ENCODE measurements at places on chromosomes 16 and 17. TPM values are rescaled to one million over a fixed set of nuclear protein-coding genes. Genes with fewer than 3 reads are reported as not detected.

DNA sequence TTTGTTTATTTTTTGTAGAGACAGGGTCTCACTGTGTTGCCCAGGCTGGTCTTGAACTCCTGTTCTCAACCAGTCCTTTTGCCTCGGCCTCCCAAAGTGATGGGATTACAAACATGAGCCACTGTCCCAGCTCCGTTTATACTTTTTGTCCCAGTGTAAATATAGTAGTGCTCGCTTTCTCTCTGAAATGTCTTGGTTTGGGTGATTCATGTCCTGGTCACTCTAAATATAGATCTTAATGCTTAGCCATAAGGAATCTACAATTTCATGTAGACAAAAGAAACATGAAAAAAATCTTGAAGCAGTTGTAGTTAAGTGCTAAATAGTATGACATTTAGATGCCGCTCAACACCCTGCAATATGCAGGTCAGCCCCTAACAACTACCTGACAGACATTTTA lies 126.9 kb downstream of the KATNIP start:
- no peak for DNase-seq

DNA sequence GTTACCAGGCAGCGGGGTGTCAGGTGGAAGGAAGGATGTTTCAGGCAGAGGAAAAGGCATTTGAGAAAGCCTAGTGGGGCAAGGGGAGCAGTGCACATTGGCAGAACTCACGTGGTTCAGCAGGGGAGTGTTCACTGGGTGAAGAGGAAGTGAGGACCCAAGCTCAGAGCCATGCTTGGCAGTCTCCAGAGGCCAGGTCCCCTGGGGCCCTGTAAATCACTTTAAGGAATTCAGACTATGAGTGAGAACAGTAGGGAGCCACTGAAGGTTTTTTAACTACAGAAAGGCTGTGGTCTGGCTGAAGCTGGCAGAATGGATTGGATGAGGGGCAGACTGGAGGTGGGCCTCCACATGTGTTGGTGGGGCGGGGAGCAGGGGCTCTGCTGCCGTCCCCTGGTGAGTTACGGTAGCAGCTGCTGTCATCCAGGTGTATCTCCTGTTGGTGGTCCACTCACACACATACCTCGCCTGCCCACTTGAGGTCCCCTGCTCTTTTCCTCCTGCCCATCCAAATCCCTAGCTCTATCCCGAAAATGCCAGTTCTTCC lies 5.1 kb downstream of the CLEC16A start:
- DNase-seq: no peak

GRCh38 chr17:75109046-75109406 lies 743 bp upstream of the ARMC7 start:
- DNase-seq: no peak

- no peak for DNase-seq
Measured at GRCh38 chr17:7570351-7570750, 8.6 kb downstream of the SENP3 start.

DNA sequence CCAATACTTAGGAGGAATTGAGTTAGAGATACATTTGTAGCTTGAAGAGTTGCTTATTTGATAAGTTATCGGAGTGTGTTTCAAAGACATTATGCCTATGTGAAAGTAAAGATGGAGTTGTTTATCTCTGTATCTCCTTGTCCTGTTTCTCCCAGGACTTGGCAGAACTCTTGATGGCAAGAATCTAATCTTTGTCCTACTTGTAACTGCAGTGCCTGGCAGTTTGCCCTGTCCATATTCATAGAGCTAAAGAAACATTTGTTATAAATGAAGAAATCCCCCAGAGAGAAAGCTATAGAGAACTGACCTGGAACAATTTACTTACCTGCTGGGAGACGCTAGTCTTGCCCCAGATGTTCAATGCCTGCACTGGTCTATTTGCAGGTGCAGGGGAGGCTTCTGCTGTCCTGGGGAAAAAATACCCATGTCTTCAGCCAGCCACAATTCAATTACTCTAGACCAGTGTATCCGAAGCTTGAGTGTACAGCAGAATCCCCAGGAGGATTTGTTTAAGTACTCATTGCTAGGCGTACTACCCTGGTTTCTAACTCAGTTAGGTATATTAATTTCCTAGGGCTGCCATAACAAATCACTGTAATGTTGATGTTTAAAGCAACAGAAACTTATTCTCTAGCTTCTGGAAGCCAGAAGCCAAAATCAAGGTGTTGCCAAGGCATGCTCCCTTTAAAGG lies 410.0 kb upstream of the HSBP1 start:
- no peak for DNase-seq

DNA sequence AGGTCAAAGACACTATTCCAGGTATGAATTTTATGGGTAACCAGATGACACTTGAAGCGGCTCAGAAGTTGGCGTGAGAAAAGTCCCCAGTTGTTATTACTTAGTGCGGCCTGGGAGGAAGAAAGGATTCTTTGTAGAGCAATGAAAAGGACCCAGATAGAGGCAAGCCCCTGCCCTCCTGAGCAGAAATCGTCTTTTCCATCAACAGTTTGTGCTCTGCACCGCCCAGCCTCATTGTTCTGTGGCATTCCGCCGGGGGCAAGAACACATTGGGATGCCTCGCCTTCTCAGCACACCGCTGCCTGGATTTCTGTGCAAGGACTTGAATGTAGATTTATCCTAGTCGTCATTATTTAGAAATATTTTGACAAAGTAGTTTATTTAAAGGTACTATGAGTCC lies 32.7 kb upstream of the CRHR1 start:
- no peak for DNase-seq

DNA sequence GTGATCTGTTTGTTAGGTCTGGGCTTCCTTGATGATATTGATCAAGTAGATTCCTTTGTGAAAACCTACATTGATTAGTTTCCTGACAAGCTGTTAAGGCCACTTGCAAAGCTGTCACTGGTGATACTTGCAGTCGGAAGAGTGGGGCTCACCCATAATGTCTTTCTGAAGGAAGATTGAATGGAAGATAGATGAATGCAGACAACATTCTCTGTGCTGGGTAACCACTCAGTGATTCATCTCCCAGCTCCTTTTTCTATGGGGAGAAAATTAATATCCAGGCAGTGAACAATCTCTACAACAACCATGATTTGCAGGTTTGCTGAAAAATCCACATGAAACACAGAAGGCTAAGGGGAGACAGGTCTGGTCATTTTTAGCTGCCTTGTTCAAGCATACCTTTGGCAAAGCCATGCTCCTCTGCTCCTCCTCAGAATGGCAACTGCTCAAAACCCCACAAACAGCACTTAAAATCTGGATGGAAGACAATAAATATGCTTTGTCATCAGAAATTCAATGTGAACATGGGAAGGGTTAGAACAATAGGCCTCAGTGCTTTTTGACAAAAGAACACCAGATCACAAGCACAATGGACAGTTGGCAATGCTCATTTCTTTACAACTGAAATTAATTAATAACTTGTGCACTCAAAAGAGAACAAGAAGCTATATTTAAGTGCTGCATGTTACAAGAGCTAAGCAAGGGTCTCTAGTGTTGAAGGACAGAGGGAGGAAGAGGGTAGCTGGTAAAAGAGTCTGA lies 495.4 kb downstream of the TOX3 start:
- no peak for DNase-seq

DNA sequence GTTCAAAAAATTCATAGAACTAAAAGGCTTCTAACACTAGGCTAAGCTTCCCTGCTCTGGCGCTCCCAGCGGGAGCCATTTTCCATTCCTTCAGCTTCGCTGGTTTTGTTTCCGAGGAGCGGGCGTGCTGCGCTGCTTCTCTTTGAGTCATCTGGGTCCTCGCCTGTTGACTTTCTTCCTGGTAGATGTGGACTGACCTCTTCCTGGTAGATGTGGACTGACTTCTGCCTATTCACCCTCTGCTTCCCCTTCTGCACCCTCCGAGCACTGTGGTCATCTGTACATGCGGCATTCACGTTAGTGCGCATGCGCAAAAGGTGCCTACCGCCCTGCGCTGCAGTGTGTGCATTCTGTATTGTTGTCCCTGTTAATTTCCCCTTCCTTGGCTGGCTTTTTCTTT lies 40.8 kb upstream of the SEC14L1 start:
- no peak for DNase-seq

DNA sequence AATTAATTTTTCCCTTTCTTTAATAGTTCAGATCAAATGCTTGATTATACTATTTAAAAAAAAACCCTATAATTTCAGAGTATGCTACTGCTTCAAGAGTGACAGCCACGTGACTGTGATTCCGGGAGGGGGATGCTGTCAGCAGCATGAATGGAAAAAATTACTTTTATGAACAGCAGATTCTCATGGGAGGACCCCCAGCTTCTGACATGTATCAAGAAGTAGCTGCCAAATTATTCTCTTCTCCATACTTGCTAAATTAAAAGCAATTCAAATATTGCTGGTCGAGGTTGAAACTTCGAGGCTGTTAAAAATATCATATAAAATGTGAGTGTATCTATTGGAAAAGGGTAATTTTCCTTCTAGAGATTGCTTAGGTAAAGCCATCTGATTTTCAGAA lies 95.0 kb downstream of the HS3ST4 start:
- DNase-seq: no peak

DNA sequence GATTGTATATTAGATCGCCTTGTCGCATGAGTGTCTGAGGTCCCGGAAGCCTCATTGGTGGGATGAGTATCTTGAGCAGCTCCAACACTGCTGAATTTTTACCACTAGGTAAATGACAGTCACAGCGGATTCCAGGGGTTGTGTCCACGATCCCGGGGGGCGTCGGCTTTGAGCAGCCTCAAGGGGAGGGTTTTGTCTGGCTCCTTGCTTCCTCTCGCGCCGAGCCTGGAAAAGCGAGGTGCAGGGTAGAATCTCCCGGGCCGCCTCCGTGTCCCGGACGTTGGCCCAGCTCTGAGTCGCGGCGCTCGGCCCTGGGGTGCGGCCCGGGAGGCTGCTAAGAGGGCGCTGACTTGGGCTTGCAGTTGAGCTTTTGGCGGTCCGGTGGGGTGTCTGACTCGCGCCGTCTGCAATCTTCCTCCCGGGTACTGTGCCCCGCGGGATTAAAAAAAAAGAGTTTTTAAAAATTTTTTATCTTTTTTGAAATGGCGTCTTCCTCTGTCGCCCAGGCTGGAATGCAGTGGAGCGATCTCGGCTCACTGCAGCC lies 4.5 kb downstream of the OR1F1 start:
- no peak for DNase-seq

DNA sequence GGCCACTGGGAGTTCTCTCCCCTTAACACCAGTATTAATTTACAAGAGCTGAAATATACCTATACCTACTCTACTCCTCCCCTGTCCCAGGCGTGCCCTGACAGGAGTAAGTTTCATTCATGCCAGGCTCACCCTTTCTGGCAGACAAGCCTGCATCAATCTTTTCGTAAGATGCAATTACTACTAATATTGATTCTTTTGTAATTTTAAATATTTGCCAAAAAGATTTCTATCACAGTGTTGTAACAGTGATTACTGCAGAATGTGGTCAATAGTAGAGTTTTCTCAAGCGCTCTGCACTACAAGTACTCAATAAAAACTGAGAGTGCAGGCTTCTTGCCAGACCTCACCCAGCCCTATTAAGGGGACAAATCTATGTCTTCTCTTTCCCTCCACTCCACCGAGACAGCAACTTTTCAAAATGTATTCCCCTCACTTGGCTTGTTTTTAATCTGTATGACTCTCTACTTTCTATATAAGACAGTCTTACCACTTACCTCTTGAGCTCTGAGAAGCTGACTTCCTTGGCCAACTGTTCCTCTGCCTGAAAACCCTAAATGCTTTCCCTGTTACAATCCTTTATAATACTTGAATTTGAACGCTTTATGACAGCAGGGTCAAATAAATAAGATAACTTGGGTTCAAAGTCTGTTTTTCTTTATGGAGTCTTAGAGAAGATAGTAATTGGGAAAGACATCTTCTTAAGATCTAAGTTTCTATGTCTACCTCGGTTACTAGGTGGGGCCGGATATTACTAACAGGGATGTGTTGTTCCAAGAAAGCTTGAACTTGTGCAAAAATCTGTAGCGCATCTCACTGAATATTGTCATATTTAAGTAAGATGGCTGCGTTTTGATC lies at the start of gene TMIGD1:
TMIGD1 (minus strand) TSS at position 555 of the 858 bp plus-strand sequence. CDS start 1,924 bp downstream, outside the sequence.
- no peak for DNase-seq

DNA sequence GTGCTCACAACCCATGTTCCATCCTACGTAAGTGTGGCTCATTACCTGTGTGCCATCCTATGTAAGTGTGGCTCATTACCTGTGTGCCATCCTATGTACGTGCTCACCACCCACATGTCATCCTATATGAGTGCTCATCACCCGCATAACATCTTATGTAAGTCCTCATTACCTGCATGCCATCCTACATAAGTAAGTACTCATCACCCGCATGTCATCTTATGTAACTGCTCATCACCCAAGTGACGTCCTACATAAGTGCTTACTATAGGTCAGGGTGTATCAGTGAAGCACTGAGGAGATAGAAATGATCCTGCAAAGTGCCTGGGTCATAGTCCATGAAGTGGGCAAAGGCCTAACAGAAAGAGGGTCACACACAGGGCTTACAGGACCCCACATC lies 93.1 kb downstream of the AXIN2 start:
- no peak for DNase-seq

GRCh38 chr16:19680881-19681340 lies 37.1 kb downstream of the KNOP1 start:
- DNase-seq: no peak

GRCh38 chr16:3528406-3528805 lies 27.6 kb downstream of the CLUAP1 start:
- no peak for DNase-seq

- DNase-seq: no peak
Measured at GRCh38 chr16:68263559-68264127, 683 bp upstream of the SLC7A6 start.

DNA sequence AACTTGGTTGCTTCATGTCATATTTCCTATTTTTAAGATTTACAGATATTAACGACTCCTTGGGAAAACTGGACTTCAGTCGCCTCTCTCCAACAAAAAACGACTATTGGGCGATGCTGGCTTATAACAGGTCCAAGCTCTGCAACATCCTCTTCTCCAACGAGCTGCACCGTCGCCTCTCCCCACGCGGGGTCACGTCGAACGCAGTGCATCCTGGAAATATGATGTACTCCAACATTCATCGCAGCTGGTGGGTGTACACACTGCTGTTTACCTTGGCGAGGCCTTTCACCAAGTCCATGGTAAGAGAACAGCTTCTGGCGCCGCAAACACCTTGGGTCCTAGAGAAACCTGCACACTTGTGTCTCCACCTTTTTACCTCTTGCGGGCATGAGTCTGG lies 333.0 kb downstream of the WWOX start:
- no peak for DNase-seq

LRRC75A gene
- total RNA-seq: 9.7 TPM

AGRP gene
- not detected for total RNA-seq

SMPD3 gene
- 1.7 TPM for total RNA-seq

SLC38A7 gene
- 43.4 TPM for total RNA-seq

GDPD3 gene
- 13.8 TPM for total RNA-seq

MMP25 gene
- total RNA-seq: 0.13 TPM

NOD2 gene
- not detected for total RNA-seq

ADAP2 gene
- 2.3 TPM for total RNA-seq

HOXB1 gene
- total RNA-seq: 0.96 TPM

AXIN1 gene
- total RNA-seq: 33.6 TPM

CMTM2 gene
- not detected for total RNA-seq

ADCY7 gene
- 17.0 TPM for total RNA-seq

CDRT4 gene
- 27.0 TPM for total RNA-seq

RASL10B gene
- 13.7 TPM for total RNA-seq
